Non-pigmented ciliary epithelial cell (primary cell): ENCODE measurements at places on chromosomes 3 and 15.
A peak's percentile ranks its signal among the peaks of the same experiment; 100 is the strongest.

DNA sequence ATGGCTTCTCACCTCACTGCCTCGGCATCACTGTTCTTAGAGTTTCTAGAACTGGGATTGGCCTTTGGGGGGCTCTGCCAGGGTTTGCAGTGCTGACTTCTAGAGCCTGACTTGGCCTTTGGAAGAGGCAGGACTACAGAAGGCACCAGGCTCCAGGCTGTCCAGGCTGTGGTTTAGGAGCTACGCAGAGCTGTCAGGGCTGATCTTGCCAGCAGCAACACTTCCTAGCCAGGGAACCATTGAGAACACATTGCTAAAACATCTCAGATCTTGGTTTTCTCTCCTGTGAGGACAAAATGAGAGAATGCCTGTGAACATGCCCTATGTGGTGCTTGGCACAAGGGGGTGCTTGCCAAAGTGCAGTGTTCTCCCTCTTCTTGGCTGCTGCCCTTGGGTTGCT lies 34.6 kb upstream of the APEH start:
- no peak for DNase-seq

GRCh38 chr15:73952913-73953750 lies 26.9 kb downstream of the LOXL1 start:
- DNase-seq, result no peak

- DNase-seq, result no peak
Measured at GRCh38 chr3:62095756-62096155, 277.6 kb downstream of the FEZF2 start.

GRCh38 chr3:174859756-174860155 lies 622 bp downstream of the NAALADL2 start:
- no peak for DNase-seq

GRCh38 chr3:194828926-194829325 lies 143.2 kb downstream of the FAM43A start:
- no peak for DNase-seq

GRCh38 chr3:133706033-133706432 lies 40.2 kb upstream of the TF start:
- no peak for DNase-seq

GRCh38 chr15:76327191-76328105 lies 9.1 kb upstream of the ISL2 start:
- DNase-seq, result no peak

DNA sequence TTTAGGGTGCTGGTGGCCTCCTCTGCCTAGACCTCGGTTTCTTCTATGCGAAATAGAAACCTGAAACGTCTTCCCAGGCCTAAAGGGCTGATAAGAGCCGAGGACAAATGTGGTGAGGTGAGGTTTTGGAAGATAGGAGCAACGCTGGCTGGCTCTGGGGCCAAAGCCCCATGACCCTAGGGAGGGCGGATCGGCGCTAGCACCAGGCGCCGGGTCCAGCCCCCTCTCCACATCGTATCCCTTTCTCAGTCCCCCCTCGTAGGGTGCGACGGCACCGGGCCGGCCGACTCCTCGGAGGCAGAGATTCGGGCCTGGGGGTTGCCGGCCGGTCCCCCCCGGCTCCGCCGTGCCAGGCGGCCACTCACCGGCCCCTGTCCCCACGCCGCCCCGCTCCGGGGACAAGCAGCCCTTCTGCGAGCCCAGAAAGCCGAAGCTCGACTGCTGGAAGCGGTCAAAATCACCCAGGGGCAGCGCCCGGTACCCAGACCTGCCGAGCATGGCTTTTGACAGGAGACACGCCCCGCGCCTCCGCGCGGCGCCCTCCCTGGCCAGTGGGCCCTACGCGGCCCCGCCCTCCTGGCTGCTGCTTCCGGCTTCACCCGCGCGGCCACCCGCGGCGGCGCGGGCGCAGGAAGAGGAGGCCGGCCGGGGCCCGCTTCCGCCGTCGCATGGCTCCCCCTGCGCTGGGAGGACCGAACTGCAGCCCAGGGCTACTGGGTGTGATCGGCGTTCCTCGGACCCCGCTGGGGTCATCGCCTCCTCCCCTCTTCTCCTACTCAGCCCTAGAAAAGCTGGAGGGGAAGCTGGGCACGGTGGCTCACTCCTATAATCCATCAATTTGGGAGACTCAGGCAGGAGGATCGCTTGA lies at the start of gene STOML1:
TSS of gene STOML1 (minus strand) at position 570 of the 868 bp plus-strand sequence. CDS start at position 498, 72 bp downstream.
- DNase-seq, result peak; percentile 55

- DNase-seq, result no peak
Measured at GRCh38 chr3:120909602-120909878, 1.5 kb downstream of the STXBP5L start.

DNA sequence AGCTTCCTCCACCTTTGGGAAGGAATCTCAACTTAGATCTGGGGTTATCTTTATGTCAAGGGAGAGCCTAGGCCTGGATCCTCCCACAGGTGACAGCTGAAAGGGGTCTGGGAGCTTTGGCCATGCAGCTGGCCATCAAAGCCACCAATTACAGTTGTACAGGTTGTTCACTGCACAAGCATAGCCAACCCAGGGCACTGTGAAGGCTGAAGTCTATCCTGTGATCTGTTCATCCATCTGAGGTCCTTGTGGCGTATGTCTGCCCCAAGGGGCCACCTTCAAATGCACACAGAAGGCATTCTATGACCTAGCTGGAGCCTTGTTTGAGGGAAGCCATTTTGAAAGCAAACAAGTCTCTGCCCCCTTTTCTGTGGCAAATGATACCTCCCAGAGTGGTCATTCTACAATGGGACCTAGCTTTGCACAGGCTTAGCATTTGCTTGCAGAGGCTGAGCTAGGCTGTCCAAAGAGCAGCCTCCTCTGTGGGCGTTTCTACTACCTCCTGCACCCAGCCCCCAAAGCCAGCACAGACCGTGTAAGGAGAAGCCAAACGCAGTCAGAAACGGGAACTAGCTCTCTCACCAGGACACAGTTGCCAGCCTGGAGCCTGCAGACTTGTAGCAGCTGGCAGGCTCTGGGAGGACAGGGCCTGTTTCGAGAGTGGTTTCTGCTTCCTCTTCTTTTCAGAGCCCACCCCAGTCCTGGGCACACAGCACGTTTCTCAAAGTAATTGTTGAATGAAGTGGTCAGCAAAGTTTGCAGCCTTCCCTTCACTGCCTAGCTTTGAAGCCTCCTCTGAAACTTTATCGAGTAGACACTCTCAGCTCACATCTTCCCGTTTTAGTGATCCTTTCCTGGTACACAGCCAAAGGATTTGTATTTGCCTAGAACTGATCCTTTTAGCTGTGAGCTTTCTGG lies 157.3 kb upstream of the SMAD3 start:
- DNase-seq, result no peak

DNA sequence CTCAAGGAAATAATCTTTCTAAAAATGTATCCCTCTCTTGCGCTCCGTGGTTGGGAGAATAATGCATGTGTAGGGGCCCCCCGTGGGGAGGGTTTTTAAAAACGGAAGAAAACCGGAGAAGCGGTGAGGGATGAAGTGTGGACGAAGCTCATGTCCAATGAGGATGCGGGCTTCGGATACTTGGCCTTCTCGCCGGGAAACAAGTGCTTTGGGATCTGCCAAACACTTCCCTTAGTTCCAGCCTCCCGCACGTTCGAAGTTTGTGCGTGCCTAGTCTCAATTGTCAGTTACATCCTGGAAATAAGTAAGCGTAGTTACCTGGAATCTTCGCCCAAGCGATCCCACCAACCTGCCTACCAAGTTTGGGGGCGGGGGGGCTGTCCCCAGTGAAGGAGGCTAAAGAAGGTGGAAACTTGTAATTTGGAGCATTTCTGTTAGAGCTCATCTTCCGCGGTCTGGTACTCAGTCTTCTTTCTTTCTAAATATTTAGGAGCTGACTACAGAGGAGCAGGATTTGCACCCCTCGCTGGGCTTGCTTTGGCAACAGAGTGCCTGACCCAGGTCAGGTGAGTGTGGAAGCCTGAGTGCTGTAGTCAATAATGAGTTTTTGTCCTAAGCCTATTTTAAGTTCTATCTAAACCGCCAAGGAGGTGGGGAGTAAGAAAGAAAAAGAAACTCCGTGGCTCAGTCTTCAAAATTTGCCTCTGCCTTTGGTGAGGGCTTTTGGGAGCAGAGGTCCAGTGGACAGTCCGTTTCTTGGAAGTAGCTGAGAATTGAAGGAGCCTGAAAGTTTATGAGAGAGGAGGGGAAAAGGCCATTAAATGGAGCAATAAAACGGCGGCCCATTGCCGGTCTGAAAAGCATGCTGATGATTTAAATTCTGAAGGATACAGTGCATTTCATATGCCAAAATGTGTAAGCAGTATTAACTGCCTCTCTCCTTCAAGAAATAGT lies 1.1 kb downstream of the ITPR1 start:
- no peak for DNase-seq

DNA sequence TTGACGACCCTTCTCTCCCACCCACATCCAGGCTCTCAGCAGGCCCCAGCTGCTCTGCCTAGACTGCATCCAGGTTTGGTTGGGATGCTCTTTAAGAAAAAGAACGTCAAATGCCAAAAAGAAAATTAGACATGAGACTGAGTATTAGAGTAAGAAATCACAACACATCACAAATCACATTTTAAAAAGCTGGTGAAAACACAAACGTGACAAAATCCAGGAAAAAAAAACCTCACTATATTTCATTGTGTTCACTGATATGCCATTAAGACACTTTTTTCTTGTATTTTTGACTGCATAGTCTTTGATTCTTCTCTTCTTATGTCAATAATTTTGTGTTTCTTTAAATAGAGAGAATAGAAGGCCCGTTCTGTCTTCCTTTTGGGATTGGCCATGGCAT lies 243.7 kb downstream of the TLE3 start:
- DNase-seq, result no peak

DNA sequence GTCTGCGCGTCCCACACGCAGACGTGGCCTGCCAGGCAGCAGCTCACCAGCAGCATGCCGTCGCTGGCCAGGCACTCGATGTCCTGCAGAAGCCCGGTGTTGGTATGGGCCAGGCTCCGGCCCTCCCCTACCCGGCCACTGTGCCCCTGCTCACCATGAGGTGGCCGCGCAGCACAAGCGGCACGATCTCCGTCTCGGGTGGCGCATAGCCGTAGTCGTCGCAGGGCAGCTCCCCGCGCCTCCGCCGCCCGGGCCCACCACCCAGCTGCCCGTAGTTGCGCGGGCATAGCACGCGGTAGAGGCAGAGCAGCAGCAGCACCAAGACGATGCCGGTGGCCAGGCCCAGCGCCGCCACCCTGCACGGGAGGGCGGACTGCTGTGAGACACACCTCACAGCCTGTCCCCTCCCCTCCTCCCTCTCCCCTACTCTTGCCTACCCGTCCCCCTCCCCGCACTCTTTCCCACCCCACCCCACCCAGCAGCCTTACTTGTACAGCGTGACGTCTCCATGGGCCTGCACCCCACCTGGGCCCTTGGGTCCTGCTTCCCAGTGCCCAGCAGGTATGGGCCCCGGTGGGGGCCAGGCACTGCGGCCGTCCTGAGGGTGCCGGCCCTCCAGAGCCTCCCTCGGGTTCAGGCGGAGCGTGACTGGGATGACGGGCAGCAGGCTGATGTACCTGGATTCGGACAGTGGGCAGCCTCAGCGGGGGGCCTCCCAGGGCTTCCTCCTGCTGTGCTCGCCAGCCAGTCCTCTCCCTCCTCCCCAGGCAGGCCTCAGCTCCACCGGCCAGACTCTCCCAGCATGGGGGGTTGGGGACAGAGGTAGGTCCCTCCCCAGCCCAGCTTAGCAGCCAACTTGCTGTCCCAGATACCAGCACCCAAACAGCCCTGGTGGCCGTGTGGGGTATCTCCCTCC lies 37.6 kb downstream of the PTPN23 start:
- no peak for DNase-seq

- no peak for DNase-seq
Measured at GRCh38 chr15:69782139-69782658, 315.5 kb downstream of the TLE3 start.

DNA sequence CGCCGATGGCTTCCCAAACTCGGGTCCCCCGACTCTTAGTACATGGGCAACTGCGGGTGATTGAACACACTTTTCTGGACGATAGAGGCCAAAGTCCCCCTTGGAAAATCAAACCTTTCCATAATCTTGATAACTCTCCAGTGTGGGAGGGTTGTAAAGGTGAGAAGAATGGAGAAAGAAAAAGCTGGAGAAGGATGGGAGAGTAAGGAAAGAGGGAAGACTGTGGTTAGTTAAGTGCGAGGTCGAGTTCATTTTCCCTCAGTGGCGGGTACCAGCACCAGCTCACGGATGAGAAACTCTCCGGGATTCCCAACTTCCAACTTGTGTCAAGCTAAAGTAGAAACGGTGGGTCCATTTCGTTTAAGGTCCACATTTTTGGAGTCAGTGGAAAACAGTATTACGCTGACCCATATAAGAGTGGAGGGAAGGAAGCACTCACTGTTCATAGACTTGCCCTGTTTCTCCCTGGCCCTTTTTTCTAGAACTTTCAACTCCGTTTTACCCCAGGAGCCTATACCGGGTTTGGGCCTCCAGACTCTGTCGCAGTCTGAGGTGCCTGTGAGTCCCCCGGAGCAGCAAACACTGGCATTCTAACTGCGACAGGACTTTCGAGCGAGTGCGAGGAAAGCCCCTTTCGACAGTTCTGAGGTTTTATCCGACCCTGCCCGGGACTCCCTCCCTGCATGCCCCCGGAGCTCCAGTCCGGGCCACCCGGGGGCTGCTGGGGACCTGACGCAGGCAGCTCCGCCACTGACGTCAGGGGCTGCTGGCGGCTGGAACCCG lies 14.8 kb downstream of the ZIC1 start:
- DNase-seq, result no peak

- no peak for DNase-seq
Measured at GRCh38 chr3:172713316-172713715, 2.4 kb upstream of the NCEH1 start.
